ENCODE measurements at places on chromosomes 1 and 21.

DNA sequence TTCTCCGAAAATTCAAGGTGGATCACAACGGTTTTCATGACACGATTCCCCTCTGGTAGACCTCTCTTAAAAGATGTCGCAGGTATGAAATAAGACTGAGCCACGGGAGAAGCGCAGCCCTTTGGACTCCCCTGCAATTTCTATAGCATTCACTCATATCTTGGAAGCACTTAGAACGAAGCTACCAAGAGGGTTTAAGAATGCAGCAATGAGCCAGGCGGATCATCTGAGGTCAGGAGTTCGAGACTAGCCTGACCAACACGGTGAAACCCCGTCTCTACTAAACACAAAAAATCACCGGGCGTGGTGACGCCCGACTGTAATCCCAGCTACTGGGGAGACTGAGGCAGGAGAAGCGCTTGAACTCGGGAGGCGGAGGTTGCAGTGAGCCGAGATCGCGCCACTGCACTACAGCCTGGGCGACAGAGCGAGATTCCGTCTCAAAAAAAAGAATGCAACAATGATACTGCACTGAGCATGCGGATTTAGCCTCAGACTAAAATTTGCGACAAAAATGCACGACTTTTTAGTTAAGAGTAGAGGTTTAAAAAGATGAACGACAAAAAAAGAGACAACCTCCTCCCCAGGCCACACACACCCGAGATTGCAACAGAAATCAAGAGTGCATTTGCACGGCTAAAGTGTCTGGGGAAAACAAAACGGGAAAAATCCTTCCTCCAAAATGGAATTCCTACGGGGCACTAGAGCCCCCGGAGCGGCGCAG is 743 bp downstream of the TOMM20 start:
- DNase-seq: no peak

DNA sequence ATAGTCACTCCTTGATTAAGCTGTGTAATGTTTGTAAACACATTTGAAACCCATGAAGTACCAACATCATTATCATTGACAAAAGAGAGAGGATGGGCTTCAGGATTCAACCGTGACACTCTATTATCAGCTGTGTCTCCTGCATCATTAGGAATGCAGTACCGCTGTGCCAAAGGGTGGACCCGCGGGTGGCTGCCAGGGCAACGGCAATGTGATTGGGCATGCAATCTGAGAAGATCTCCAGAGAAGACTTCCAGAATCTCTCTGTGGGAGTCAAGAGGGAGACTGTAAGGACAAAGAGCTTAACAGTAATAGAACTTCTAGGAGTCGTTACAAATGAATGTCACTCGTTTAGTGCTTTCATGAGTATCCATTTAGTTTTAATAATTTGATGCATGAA is 97.9 kb downstream of the USH2A start:
- DNase-seq: no peak

- DNase-seq: peak; percentile 32
These were observed at the start of gene B4GALT2 for GRCh38 chr1:43978551-43979260. B4GALT2 (plus strand) TSS chr1:43979210; CDS start chr1:43981161, 1,951 bp downstream.

- DNase-seq: no peak
These were observed 31.9 kb downstream of the ZMYM1 start for GRCh38 chr1:35111106-35111505.

DNA sequence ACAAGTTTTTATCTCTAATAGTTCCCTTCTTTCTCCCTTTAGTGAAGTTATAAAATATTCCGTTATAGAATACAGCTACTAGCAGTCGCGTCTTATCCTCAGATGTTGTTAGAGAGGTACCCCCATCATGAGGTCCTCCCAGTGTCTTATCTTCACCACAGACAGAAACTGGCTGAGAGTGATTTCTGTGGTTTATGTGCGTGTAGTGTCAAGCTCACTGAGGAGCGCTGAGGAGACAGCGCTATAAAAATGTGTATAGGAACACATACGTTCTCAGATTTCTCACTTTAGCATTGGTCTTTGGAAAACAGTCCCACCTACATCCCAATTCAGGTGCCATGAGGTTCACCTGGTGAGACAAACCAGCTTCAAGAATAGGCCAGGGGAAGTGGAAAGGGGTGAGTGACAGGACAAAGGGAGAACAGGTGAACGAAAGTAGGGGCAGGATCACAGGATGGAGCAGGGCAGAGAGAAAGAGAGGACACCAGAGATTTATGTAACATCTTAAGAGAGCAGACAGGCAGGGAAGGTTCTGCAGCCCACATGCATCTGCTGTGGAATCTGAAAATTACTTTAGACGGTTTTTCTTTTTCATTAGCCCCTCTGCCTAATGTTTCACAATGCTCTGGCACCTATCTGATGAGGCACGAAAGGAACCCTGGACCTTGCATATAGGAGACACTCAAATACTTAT is 2.7 kb upstream of the PLEKHO1 start:
- DNase-seq: peak; percentile 12

DNA sequence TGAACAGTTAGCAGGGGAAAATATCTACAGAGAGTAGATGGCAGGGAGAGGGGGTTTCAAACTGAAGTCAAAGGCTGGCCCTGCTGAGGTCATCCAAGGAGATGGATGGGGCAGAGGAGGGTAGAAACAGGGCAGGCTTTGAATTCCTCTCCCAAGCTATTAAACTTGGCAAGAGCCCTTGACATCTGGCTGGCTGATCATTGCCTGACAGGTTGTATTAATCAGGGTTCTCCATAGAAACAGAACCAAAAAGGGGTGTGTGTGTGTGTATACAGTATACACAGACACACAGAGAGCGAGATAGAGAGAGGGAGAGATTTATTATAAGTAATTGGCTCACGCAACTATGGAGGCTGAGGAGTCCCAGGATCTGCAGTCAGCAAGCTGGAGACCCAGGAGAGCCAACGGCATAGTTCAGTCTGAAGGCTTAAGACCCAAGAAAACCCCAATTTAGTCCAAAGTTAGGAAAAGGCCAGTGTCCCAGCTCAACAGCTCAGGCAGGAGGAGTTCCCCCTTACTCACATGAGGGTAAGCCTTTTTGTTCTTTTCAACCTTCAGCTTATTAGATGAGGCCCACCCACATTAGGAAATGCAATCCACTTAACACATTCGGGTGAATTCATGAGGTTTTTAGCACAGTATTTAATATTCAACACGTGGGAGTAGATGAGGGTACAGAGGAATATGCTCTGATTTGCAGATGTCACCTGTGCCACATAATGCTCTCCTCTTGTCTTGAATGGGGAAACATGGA is 46.7 kb upstream of the HAO2 start:
- DNase-seq: no peak

All from Kasumi-1 (cell line).